ENCODE measurements at places on chromosomes 6 and 20.
A peak's percentile ranks its signal among the peaks of the same experiment; 100 is the strongest.

- no peak overlapping the region for H3K4me3 ChIP-seq
- no peaks in the 10 kb centered on the region for H3K36me3 ChIP-seq
- no peak for DNase-seq
Measured at GRCh38 chr6:1383729-1384548, 5.4 kb upstream of the FOXF2 start.

DNA sequence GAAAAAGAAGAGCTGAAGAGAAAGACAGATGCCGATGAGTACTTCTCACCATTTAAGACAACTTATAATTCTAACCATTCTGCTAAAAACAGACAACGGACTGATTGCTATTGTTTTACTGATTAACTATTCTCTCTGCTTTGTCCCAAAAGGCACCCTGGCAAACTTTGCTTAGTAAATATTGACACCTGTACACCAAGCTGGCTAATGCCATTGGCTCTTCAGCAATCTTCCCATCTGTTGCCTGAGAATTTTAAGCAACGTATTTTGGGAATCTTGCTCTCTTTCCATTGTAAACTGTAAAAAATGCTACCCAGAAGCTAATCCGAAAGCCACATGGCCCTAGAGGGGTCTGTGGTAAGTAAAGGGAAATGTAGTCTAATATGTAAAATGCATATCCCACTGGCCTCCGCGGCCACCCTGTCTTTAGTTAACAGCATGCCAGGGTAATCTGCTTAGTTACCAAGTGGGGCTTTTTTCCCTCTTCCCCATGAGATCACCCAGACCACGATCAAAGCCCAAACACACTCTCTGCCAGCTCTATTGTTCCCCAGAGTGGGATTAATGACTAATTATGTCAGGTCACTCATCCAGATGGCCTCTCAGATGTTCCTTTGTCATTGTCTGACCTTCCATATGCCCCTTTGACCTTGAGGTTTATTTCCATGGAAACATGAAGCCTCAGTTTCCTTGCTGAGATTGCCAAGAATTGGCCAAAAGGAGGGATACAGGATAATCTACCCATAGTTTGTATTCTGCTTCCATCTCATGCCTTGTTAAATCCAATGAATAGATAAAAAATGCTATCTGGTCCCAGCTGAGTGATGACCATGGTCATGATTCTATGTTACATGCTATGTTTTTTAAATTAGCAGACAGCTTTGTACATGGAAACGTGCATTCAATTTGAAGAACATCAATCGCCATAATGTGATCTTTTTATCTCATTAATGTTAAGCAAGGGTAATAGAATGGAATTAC, 216.4 kb upstream of the MCHR2 start:
- no peak overlapping the region for H3K27ac ChIP-seq
- H3K4me3 ChIP-seq = no peak overlapping the region
- no peak for DNase-seq
- H3K27me3 ChIP-seq = no peaks in the 10 kb centered on the region

DNA sequence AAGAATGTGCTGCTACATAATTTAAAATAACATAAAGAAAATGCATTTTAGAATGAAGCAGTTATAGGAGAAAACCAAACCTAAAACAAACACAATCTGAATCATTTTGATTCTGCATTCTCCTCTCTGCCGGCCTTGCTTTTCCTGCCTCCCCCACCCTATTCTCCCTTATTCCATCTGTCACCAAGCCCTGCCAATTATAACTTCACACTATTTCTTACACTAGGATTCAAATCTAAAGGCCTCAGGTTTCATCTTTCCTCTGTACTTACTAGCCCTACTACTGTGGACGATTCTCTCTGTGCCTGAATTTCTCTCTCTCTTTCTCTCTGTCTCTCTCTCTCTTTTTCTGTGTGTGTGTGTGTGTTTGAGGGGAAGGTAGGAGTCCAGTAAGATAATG, 18.7 kb upstream of the PRIM2 start:
- no peaks in the 10 kb centered on the region for H3K4me1 ChIP-seq
- no peak overlapping the region for H3K27ac ChIP-seq
- no peak overlapping the region for H3K4me3 ChIP-seq
- H3K36me3 ChIP-seq = no peaks in the 10 kb centered on the region

GRCh38 chr6:98382246-98382645, 452.1 kb upstream of the POU3F2 start:
- no peaks in the 10 kb centered on the region for H3K36me3 ChIP-seq
- H3K4me3 ChIP-seq = no peak overlapping the region
- no peaks in the 10 kb centered on the region for H3K4me1 ChIP-seq
- no peak for DNase-seq
- no peaks in the 10 kb centered on the region for H3K27me3 ChIP-seq

GRCh38 chr20:51931371-51931781, 129.1 kb upstream of the SALL4 start:
- H3K27ac ChIP-seq = no peak overlapping the region
- H3K27me3 ChIP-seq = no peaks in the 10 kb centered on the region
- H3K4me1 ChIP-seq = no peaks in the 10 kb centered on the region
- no peak for DNase-seq
- H3K36me3 ChIP-seq = no peaks in the 10 kb centered on the region
- no peak overlapping the region for H3K4me3 ChIP-seq

DNA sequence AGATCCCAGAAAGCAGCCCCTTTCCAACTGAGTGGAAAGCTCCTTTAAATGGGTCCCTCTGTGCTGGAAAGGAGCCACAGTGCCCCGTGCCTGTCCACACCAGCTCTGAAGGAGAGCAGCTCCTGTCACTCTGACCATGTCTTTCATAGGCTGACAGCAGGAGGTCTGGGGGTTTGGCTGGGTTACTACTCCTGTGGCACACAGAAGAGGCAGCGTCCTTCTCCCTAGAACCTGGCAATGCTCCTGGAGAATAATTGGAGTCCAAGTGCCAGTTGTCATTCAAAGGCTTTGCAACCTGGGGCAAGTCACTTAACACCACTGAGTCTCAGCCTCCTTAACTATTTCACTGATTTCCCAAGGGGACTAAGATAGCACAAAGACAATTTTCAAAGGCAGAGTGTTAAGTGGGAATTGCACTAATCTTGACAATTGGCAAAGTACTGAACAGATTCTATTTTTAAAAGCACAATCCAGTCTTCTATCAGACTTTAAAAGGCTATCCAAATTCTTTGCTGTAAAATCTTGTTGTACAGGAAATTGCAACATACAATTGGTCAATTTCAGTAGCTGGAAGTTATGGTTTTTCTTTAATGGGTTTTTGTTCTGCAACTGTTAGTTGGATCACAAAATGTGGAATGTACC, 457.2 kb downstream of the KIF16B start:
- H3K36me3 ChIP-seq = no peaks in the 10 kb centered on the region
- H3K4me3 ChIP-seq = no peak overlapping the region
- no peaks in the 10 kb centered on the region for H3K27me3 ChIP-seq
- no peak overlapping the region for H3K27ac ChIP-seq
- peaks cover 27% of the 10 kb centered on the region for H3K4me1 ChIP-seq
- DNase-seq = no peak

DNA sequence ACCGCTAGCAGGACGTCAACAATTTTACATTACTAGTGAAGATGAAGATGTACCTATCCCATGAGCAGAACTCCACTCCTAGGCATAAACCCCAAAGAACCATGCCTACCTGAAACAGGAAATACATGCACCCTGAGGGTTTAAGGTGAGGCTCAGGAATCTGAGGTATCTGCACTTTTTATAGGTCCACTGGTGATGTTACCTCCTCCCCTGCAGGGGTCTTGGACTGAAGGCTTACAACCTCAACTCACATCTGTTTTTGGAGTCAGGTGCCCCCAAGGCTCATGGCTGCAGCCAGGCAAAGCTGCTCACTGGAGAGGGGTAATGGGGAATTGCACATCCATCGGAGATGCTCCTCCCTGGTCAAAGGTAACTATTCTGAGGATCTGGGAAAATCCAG, 132.5 kb upstream of the TRAF3IP2 start:
- H3K27me3 ChIP-seq = no peaks in the 10 kb centered on the region
- H3K4me1 ChIP-seq = peaks cover 65% of the 10 kb centered on the region
- H3K36me3 ChIP-seq = no peaks in the 10 kb centered on the region
- no peak overlapping the region for H3K4me3 ChIP-seq
- DNase-seq = no peak

- H3K27me3 ChIP-seq = peaks cover 7% of the 10 kb centered on the region
- H3K27ac ChIP-seq = no peak overlapping the region
- no peak for DNase-seq
- peaks cover 9% of the 10 kb centered on the region for H3K4me1 ChIP-seq
- H3K36me3 ChIP-seq = no peaks in the 10 kb centered on the region
- H3K4me3 ChIP-seq = no peak overlapping the region
Measured at GRCh38 chr6:152318278-152318677, 318.9 kb downstream of the SYNE1 start.

DNA sequence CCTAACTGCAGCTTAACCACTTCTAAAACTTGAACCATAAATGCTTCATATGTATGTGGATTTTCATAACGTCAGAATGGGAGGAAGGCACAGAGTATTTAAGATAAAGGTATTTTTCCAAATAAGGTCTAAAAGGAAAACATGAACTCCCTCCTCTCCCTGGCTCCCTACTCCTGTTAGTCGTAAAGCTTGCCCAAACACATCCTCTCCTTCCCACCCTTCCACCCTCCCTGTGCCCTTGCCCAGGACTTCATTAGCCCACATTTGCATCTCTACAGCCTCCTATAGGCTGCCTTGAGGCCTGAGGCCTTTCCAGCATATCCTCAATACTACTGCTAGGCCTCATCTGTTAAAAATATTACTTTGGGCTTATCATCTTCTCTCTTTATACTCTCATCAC, 17.1 kb upstream of the SMIM13 start:
- no peak overlapping the region for H3K4me3 ChIP-seq
- no peaks in the 10 kb centered on the region for H3K27me3 ChIP-seq
- DNase-seq = no peak
- no peaks in the 10 kb centered on the region for H3K36me3 ChIP-seq
- no peaks in the 10 kb centered on the region for H3K4me1 ChIP-seq
- H3K27ac ChIP-seq = no peak overlapping the region

GRCh38 chr6:118652051-118652615, 742 bp upstream of the CEP85L start:
- DNase-seq = no peak
- no peaks in the 10 kb centered on the region for H3K27me3 ChIP-seq
- peaks cover 27% of the 10 kb centered on the region for H3K4me1 ChIP-seq
- H3K4me3 ChIP-seq = peak overlapping the region; percentile 98
- H3K36me3 ChIP-seq = peaks cover 3% of the 10 kb centered on the region

DNA sequence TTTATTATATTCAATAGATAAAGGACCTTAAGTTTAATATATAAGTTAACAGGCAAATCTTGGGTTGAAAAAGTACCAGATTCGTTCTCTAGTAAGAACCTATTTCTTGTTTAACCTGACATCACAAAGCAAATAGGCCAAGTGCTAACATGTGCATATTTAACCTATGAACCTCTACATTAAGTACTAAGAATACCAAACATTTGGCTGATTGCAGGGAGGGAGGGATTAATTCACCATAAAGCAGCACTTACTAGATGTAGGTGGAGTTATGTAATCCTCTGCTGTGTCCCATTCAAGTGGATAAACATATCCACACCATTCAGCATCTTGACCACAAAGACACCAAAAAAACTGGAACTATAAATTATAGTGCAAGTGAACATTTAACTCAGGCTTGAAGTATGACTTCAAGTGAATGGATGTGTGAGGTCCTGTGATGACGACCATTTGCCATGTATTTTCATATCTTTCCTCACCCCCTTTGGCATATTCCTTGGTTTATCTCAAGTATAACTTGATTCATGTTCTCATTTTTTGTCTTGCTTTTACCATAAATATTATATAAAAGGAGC, 10.2 kb downstream of the STX11 start:
- no peak overlapping the region for H3K27ac ChIP-seq
- peaks cover 35% of the 10 kb centered on the region for H3K4me1 ChIP-seq
- H3K36me3 ChIP-seq = peaks cover 27% of the 10 kb centered on the region
- no peak for DNase-seq

DNA sequence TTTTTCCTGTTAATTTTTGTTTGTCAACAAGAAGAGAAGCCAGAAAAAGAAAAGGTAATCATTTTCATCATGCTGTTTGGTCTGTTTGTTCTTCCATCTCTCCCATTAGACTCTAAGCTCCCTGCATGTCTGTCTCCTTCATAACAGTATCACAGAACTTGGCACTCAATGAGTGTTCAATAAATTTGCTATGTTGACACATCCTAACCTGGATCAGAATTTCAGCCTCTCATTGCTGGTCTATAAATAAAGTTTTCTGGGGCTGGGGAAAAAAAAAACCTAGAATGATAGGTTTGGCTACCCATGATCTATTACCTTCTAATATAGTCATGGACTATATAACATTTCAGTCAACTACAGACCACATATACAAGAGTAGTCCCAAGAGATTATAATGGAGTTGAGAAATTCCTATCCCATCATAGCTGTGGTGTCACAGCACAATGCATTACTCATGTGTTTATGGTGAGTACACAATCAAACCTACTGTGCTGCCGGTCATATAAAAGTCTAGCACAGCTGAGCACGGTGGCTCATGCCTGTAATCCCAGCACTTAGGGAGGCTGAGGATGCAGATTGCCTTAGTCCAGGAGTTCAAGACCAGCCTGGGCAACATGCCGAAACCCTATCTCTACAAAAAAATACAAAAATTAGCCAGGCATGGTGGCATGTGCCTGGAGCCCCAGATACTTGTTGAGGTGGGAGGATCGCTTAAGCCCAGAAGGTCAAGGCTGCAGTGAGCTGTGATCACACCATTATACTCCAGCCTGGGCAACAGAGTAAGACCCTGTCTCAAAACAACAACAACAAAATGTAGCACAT, 5.9 kb downstream of the NUDT3 start:
- no peak for DNase-seq
- H3K36me3 ChIP-seq = peaks cover 4% of the 10 kb centered on the region
- H3K4me1 ChIP-seq = peaks cover 51% of the 10 kb centered on the region
- no peak overlapping the region for H3K27ac ChIP-seq
- H3K27me3 ChIP-seq = no peaks in the 10 kb centered on the region
- no peak overlapping the region for H3K4me3 ChIP-seq
